Kidney epithelial cell (primary cell): ENCODE measurements at places on chromosomes 7 and 10. TPM values are rescaled to one million over a fixed set of nuclear protein-coding genes. Genes with fewer than 3 reads are reported as not detected.

CNNM1 gene
- 0.62 and 0.92 TPM in 2 replicates for total RNA-seq

MNX1 gene
- 2.0 and 2.7 TPM in 2 replicates for total RNA-seq

GSTO2 gene
- total RNA-seq = 22.0 and 24.0 TPM in 2 replicates

NUTM2D gene
- total RNA-seq = 2.4 and 4.0 TPM in 2 replicates

GIGYF1 gene
- 23.1 and 23.5 TPM in 2 replicates for total RNA-seq

MYOZ1 gene
- total RNA-seq = 0.55 and 0.92 TPM in 2 replicates

MYL10 gene
- not detected in 2 replicates for total RNA-seq
